ENCODE measurements at places on chromosomes 7 and 10.

DNA sequence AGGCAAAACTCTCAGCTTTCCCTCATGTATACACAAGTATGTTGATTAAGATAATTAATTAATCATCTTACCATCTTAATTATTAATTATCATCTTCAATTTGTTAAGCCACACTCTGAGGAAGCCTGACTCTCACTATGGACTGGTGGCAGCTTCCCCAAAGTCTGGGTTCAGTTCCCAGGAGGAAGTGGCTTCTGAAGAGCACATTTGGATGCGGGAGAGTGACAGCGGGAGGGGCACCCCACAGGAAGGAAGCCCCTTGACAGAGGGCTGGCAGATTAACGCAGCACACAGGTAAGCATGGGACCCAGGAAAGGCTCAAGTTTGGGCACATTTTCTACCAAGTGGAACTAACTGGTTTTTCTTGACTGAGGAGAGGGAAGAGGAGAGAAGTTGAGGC is 13.4 kb upstream of the SLIT1 start:
- H3K27me3 ChIP-seq = no peaks in the 10 kb centered on the region
- no peaks in the 10 kb centered on the region for H3K36me3 ChIP-seq
- peaks cover 12% of the 10 kb centered on the region for H3K4me1 ChIP-seq

- H3K27me3 ChIP-seq = no peaks in the 10 kb centered on the region
- no peaks in the 10 kb centered on the region for H3K36me3 ChIP-seq
- H3K4me3 ChIP-seq = no peak within 1 kb of the TSS
- H3K4me1 ChIP-seq = no peaks in the 10 kb centered on the region
Observed at GRCh38 chr7:38273286-38273995, at the start of gene TARP. Gene TARP (minus strand): TSS chr7:38273636.

DNA sequence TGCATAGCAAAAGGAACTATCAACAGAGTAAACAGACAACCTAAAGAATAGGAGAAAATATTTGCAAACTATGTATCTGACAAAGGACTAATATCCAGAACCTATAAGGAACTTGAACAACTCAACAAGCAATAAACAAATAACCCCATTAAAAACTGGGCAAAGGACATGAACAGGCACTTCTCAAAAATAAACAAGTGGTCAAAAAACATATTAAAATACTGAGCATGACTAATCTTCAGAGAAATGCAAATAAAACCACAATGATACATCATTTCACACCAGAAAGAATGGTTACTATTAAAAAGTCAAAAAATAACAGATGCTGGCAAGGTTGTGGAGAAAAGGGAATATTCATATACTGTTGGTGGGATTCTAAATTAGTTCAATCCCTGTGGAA is 17.1 kb downstream of the MAGI2 start:
- H3K27me3 ChIP-seq = no peaks in the 10 kb centered on the region
- DNase-seq = no peak
- H3K4me3 ChIP-seq = no peak overlapping the region
- no peak overlapping the region for H3K27ac ChIP-seq
- H3K36me3 ChIP-seq = no peaks in the 10 kb centered on the region

DNA sequence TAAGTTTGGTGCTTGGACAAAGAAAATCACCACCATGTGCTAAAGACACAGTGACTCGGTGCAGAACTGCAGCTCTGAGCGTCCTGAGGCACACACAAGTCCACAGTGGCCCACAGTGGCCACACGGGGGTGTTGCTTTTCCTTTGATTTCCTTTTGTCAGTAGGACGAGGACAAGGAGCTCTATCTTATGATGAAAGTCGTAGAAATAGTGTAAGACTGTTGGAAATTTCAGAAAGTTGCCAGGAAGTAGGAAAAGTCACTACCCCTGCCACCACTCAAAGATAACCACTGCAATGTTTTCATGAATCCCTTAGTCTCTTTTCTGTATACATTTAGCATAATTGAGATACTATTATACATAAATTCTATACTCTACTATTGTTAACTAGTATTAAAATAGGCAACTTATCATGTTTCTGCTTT is 146.0 kb downstream of the TNS3 start:
- H3K4me3 ChIP-seq = no peak overlapping the region
- peaks cover 3% of the 10 kb centered on the region for H3K4me1 ChIP-seq
- H3K27me3 ChIP-seq = no peaks in the 10 kb centered on the region

- no peak for DNase-seq
- H3K4me1 ChIP-seq = no peaks in the 10 kb centered on the region
- peaks cover 5% of the 10 kb centered on the region for H3K36me3 ChIP-seq
- H3K27ac ChIP-seq = peak overlapping the region; percentile 54
- no peaks in the 10 kb centered on the region for H3K27me3 ChIP-seq
- H3K4me3 ChIP-seq = no peak overlapping the region
Observed at GRCh38 chr10:17882557-17882956, 69.2 kb upstream of the SLC39A12 start.

DNA sequence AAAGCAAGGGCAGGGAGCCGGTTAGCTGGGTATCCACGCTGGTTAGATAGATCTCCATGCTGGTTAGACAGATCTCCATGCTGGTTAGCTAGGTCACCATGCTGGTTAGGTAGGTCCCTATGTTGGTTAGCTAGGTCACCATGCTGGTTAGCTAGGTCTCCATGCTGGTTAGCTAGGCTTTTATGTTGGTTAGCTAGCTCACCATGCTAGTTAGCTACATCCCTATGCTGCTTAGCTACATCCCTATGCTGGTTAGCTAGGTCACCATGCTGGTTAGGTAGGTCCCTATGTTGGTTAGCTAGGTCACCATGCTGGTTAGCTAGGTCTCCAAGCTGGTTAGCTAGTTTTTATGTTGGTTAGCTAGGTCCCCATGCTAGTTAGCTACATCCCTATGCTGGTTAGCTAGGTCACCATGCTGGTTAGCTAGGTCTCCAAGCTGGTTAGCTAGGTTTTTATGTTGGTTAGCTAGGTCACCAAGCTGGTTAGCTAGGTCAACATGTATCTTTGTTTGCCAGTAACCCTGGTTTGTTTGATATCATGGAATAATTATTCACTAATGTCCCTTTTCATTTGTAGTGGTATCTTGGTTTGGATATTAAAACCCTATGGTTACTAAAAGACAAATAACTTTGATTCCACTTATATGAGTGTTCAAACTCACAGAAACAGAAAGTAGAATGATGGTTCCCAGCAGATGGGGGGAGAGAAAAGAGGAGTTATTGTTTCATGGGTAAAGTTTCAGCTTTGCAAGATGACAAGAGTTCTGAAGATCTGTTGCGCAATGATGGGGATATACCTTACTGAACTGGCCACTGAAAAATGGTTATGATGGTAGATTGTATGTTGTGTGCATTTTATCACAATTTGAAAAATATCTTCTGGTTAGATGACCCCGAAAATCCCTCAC is 136.2 kb downstream of the PRPF18 start:
- peaks cover 20% of the 10 kb centered on the region for H3K4me1 ChIP-seq
- H3K27ac ChIP-seq = no peak overlapping the region
- no peak for DNase-seq

- no peaks in the 10 kb centered on the region for H3K4me1 ChIP-seq
- H3K27me3 ChIP-seq = no peaks in the 10 kb centered on the region
- no peaks in the 10 kb centered on the region for H3K36me3 ChIP-seq
- H3K4me3 ChIP-seq = no peak overlapping the region
- no peak overlapping the region for H3K27ac ChIP-seq
- DNase-seq = no peak
Observed at GRCh38 chr7:30644286-30644955, 37.8 kb downstream of the CRHR2 start.

GRCh38 chr10:112370424-112370819 is 3.5 kb upstream of the ACSL5 start:
- no peak overlapping the region for H3K4me3 ChIP-seq
- peaks cover 13% of the 10 kb centered on the region for H3K4me1 ChIP-seq
- H3K27me3 ChIP-seq = no peaks in the 10 kb centered on the region
- H3K27ac ChIP-seq = peak overlapping the region; percentile 72
